ENCODE measurements at places on chromosomes 1 and 21.

DNA sequence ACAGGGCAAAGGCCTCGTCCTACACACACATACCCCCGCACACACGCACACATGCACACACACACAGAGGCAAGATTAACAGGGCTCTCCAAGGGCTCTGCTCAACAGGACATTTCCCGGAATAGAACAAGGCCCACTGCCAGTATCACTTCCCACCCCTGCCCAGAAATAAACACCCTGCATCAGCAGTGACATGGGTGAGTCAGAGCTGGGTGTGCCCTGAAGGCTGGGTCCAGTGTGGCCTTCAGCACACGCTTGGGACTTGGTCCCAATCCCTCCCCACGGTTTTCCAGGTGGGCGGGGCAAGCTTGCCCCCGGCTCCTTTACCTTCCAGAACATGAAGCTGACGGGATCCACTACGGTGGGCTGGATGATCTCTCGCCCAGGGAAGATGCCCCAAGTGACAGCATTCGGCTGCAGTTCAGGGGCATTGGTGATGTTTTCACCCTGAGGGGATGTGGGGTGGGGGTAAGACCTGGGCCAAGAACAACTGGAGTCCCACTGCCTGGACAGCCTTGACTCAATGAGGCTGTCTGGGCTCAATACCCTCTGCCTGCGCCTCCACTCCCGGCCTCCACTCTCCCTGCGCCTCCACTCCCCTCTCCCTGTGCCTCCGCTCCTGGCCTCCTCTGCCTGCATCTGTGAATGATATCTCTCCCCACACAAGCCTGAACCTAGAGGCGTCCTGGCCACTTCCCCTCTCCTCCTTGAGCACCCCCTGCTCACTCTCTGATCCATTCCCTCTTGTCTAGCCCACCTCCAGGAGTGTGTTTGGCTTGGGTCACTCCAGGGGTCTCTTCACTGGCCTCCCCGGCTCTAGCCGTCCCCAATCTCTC lies 14.7 kb downstream of the MTHFR start:
- DNase-seq, result no peak

GRCh38 chr1:182715531-182715930 lies 31.1 kb upstream of the RGS8 start:
- DNase-seq, result no peak

- DNase-seq, result no peak
Observed at GRCh38 chr1:172499636-172500141, 33.3 kb upstream of the SUCO start.

DNA sequence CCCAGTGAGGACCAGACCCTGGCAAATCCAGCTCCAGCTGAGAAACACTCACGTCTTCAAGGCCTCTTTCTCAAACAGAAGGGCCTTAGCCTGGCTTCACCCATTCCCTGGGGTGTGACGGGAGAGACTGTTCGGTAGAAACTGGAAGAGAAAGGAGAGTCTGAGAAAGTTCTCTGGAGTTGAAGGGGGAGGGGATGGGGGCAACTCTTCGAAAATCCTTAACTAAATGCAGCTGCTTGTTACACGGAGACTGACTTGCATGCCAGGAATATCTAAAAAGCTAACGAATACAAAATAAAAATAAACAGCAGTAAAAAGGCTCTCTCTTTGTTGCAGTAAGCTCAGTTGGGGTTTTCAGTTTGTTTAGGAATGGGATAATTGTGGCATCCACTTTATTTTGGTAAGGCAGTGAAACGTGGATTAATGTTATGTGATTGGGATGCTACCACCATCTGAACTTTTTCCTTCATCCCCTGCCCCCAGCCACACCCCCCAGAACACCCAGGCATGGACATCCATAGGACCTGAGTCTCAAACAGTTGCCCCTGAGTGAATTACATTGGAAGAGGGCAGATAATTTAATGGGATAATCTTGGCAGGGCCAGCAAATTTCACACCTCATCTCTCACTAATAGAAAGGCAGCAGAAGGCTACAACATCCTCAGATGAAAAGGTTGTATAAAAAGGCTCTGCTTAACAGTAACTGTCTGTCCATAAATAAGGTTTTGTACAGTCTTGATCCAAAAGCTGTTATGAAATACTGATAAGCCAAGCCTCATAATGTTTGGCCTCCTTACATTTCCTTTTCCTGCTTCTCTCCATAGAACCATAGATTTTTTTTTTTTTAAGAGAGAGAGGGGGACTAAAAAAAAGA lies 5.8 kb downstream of the ROR1 start:
- no peak for DNase-seq

DNA sequence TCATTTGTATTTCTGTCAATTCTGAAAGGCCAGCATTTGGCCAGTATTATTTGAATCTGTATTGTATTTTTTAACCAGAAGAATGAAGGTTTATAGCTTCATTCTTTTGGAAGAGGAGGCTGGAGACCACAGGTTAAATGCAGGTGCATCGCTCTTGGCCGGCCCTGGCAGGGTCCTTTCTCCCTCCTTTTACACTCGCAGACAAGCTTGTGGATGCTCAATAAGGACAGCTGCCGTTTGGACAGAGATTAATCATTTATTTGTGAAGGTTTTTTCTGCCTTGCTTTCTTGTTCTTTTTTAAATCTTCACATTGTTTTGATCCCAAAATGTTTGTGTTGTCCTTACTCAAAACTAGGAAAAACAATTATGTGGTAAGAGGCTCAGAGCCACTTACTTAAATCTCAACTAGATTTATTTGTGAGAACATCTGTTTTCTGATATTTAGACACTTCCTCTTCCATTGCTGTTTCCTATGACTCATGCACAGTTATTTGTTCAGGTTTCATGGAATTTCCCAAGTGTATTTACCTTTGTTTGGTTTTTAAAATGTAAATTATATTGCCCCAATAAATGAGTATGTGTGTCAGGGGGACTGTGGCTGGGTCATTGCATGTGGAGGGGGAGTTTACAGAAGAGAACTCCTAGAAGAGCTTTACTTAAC lies 46.7 kb upstream of the LAMC2 start:
- DNase-seq, result no peak

GRCh38 chr1:165960136-165960535 lies 132.7 kb downstream of the UCK2 start:
- no peak for DNase-seq

- peak; percentile 79 for DNase-seq
Observed at GRCh38 chr21:37208056-37208721, 58.9 kb downstream of the VPS26C start.

DNA sequence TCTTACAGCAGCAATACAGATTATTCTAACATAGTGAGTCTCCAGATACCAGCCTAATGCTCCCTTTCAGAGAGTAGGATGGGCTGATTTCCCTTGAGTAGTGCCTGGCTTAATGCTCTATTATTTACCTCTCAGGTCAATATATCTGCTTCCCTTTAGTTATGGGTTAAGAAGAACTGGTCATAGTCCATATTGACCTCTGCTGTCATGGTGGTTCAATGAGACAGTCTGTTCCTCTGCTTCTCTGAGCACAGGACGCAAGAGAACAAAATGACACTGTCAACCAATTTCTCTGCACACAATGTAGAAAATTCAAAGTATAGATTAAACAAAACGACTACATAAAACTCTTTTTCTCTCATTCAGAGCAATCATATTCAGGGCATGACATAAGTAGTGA lies 2.9 kb downstream of the MRAP start:
- DNase-seq, result no peak

- no peak for DNase-seq
Observed at GRCh38 chr1:228963795-228964177, 228.5 kb downstream of the RHOU start.

DNA sequence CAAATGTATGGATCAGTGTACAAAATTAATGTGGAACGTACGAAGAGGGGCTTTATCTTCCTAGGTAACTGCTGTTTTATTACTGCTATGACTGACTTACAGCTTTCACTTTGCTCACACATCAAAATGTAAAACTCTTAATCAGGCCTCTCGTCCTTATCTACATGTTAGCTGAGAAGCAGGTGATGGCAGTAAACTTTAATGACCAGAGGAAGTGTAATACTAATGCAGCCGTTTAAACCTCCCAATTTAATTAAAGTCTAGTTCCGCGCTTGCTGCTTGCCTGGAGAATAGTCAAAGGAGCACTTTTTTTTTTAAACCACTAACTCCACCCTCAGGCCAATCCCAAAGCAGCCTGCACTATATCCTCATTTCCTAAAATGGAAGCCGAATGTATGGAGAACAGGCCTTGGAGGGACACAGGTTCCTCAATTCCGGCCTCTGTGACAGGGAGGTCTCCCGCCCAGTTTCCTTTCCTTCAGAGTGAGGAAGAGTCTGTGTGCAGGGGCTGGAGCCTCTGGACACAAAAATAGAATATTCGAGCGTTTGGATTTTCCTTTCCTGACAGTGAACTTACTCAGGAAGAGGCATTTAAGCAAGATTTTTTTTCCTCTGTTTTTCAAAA lies 36.7 kb upstream of the RASAL2 start:
- DNase-seq, result no peak

- no peak for DNase-seq
Observed at GRCh38 chr1:241838897-241839296, 9.1 kb upstream of the EXO1 start.

DNA sequence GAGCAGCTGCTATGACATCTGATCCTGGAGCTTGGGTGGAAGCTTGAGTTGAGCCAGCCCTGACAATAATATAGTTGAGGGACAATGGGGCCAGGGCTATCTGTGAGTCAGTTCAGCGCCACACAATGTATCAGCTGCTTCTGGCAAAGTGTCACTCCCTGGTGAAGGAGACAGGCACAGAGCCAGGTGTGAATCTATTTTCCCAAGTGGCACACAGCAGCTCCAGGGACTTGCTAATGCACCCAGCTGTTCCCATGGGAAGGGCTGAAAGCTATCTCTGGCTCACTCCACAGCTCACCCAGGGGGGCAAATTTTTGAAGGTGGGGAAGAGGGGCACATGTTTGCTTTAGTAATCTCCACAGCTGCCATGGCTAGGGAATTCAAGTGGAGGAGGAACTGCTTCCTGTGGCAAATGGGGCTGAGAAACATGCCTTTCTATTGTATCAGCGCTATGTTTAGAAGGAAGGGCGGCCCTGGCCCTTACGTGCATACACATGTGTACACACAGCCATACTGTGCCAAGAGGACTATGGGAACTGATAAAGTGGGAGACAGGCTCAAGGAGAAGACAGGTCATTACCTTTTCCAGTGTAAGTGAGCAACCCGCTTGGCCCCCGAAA lies 2.2 kb downstream of the CYB5R1 start:
- no peak for DNase-seq

- peak; percentile 64 for DNase-seq
Observed at GRCh38 chr1:93448292-93448982, 519 bp downstream of the FNBP1L start.

- DNase-seq, result no peak
Observed at GRCh38 chr1:75640137-75640536, 29.2 kb upstream of the SLC44A5 start.
